Occipital lobe (tissue), 3 donors: ENCODE measurements at places on chromosomes 6 and 20.

GRCh38 chr6:150153905-150154492 is 11.2 kb downstream of the PPP1R14C start:
- DNase-seq: no peak

- DNase-seq: no peak
Observed at GRCh38 chr6:80622641-80623040, 516.2 kb downstream of the BCKDHB start.

DNA sequence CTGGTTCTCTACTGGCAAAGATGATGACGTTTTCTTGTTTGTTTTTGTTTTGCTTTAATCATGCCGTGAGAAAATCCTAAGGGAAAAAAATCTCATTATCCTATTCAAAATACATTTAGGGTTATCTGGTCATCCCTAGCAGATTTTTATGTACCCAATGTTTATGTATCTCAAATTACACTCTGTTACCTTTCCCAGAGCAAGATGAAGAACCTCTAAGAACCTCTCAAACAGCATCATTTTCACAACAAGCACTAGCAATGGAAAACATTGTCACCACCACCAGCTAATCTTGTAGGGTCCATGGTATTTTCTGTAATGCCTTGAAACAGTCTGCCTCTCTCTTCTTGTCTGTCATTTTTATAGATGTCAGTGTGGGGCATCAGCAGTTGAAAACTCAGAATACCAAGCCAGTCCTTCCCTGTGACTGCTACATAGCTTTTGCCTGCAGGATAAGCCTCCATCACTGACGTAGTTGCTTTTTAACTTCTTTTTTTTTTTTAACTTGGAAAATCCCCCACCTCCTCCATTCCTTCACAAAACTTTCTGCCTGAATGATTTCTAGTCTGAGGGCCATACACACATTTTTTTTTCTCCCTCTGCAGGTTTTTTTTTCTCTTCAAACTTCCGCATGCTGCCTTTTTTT is 2.4 kb upstream of the SNAP25 start:
- DNase-seq: no peak

DNA sequence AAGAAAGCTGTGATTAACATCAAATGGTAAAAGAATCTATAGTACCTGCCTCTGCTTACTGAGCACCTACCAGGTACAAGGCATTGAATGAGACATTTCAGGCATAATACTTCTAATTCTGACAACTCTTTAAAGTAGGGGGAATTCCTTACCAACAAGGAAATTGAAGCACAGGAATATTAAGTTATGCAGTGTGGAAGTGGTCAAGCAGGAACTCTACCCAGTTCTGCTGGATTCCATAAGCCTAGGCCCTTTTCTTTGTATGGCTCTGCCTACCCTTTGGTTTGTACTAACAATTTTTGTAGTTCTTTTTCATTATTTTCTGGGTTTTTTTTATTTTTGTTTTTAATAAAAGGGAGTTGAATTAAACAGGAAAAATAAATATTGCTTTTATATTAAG is 114.5 kb downstream of the MAP3K5 start:
- DNase-seq: no peak

GRCh38 chr20:20446425-20447015 is 78.6 kb downstream of the INSM1 start:
- no peak for DNase-seq
